ENCODE measurements at places on chromosomes 6 and 20. TPM values are rescaled to one million over a fixed set of nuclear protein-coding genes. Genes with fewer than 3 reads are reported as not detected.

DNA sequence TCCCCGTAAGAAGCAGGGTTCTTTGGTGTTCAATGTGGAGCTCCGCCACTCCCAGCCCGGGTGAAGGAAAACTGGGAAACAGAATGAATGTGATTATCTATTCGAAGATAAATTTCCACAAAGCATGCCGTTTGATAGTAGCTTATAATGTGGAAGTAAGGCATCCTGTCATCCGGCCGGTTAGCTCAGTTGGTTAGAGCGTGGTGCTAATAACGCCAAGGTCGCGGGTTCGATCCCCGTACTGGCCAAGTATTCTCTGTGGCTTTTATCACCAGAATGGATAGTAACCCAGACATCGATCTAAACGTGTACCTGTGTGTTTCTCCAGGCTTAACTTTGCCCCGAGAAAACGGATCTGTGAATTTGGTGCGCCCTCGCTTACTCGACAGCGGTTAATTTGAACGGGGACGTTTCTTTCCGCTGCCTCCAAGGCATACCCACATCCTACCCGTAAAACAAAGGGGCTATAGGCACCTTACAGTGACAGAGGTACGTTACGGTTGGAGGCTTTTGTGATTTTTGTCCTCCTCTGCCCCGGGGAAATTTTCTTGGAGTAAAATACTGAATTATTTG, 215.2 kb upstream of the ZNF184 start:
- peak overlapping the region; percentile 88 for H3K4me3 ChIP-seq
- H3K36me3 ChIP-seq, result no peaks in the 10 kb centered on the region
- no peak overlapping the region for H3K27ac ChIP-seq
- DNase-seq, result peak; percentile 90

GRCh38 chr6:100465701-100466409, 1.1 kb upstream of the SIM1 start:
- H3K4me1 ChIP-seq, result peaks cover 5% of the 10 kb centered on the region
- no peaks in the 10 kb centered on the region for H3K36me3 ChIP-seq
- peaks cover 94% of the 10 kb centered on the region for H3K27me3 ChIP-seq
- no peak overlapping the region for H3K27ac ChIP-seq
- no peak for DNase-seq

Gene CYP24A1
- total RNA-seq, result not detected

- no peak overlapping the region for H3K4me3 ChIP-seq
- H3K27me3 ChIP-seq, result no peaks in the 10 kb centered on the region
- H3K36me3 ChIP-seq, result no peaks in the 10 kb centered on the region
- no peak for DNase-seq
- no peaks in the 10 kb centered on the region for H3K4me1 ChIP-seq
Measured at GRCh38 chr6:112298021-112298745, 43.8 kb upstream of the LAMA4 start.

GRCh38 chr6:53702316-53702715, 36.8 kb upstream of the KLHL31 start:
- no peaks in the 10 kb centered on the region for H3K4me1 ChIP-seq
- no peak for DNase-seq
- no peaks in the 10 kb centered on the region for H3K36me3 ChIP-seq
- H3K4me3 ChIP-seq, result no peak overlapping the region
- H3K27me3 ChIP-seq, result no peaks in the 10 kb centered on the region

Gene TMEM74B
- 4.9 TPM for total RNA-seq

Gene MDFI
- total RNA-seq, result 40.9 TPM

GRCh38 chr6:15504581-15505350, 158.1 kb downstream of the DTNBP1 start:
- H3K36me3 ChIP-seq, result peaks cover 97% of the 10 kb centered on the region
- no peak overlapping the region for H3K4me3 ChIP-seq
- H3K27me3 ChIP-seq, result no peaks in the 10 kb centered on the region

- DNase-seq, result no peak
- no peaks in the 10 kb centered on the region for H3K27me3 ChIP-seq
- no peak overlapping the region for H3K27ac ChIP-seq
- H3K4me1 ChIP-seq, result peaks cover 7% of the 10 kb centered on the region
- peak overlapping the region; percentile 80 for H3K4me3 ChIP-seq
Measured at GRCh38 chr6:159971341-159972178, 2.7 kb downstream of the IGF2R start.

DNA sequence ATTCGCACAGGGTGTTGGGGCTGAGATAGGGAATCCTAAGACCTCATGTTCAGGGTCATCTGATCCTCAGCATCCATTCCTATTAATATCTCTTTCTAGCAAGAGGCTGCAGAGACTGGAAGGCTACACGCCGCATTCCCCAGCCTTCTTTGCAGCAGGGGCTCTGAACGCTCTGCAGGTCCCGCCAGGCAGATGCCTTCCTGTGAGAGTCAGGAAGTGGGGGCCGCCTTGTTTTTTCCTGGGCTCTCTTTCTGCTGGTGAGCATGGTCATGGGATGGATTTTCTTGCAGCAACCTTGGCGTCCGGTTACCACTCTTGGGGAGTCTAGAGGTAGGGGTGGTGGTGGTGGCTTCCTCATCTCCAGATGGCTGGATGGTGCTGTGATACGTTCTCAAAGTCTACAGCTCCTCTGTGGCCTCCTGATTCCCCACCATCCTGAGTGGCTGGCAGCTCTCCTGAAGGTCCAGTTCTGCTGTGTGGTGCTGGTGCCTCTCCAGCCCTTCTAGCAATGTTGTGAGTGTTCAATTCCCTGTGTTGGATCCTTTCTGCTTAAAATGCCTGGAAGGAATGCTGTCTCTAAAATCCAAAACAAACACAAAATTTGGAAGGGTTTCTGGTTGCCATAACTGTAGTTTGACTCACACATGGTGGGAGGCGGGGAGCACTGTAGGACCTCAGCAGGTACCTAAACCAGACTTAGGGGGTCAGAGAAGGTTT, 111.9 kb downstream of the CEBPB start:
- H3K36me3 ChIP-seq, result no peaks in the 10 kb centered on the region
- peaks cover 5% of the 10 kb centered on the region for H3K4me1 ChIP-seq
- H3K27ac ChIP-seq, result no peak overlapping the region
- no peak for DNase-seq

DNA sequence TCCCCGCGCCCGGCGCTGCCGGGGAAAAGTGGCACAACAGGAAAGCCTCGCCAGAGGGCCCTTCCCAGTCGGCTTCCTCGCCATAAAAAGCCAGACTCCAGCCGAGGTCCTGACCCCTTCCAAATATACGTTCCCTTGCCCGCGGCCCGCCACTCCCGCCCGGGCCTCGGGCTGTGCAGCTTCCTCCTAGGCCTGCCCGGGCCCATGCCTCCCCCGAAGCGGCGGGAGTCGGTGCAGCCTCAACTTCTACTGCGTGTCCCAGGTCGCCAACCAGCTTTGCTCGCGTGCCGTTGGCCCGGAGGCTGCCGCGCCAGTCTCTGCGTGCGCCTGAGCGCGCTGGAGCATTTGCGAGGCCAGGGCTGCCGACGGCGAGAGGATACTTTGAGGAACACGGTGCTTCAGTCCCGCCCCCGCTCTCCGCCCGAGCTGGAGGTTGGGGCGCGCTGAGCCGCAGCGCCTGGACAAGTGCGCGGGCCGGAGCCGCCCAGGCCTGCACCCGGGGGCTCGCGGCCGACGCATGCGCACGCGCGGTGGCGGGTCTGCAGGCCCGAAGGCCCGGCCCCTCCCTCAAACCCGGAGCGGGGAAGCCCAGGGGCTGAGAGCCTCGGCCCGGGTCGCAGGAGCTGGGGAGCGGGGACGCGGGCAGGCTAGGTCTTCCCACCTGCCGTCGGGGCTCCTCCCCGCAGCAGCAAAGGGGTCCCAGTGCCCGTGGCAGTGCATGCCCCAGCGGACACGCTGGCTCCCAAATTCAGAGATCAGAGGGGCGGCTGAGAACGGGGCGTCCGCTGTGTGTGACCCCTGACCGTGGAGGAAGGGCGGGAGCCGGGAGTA, 10.2 kb downstream of the FOXC1 start:
- peak; percentile 75 for DNase-seq
- H3K4me3 ChIP-seq, result peak overlapping the region; percentile 32
- peaks cover 100% of the 10 kb centered on the region for H3K27me3 ChIP-seq
- H3K4me1 ChIP-seq, result no peaks in the 10 kb centered on the region
- no peak overlapping the region for H3K27ac ChIP-seq

DNA sequence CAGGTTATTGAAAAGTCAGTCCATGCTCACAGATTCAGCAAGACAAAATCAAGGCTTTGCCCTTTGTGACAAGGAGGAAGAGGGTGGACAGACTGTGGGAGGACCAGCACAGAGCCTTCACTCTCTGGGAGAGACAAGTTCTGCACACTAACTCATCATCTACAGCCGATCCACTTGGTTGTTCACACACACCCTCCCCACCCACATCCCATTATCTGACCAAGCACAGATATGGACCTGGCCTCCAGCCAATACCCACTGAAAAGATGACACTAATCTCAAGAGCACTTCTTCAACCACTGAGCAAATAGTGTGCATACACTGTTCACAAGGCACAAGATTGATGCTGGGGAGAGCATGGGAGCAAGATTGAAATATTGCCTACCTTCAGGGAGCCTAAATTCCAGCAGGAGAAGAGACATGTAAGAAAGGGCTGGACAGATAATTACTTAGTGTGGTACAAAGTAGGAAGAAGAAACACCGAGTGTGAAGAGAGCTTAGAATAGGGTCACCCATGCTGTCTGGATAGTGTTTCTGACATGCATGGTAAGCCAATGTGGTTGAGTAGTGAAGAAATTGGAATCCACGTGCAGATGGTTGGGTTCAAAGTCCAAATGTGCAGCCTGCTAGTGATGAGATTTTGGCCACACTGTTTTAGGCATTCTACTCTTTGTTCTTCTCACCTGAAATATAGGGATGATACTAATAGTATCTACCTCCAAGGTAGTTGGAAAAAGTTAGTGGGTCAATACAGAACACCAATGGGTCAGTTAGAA, 21.7 kb upstream of the IL17A start:
- no peaks in the 10 kb centered on the region for H3K4me1 ChIP-seq
- no peaks in the 10 kb centered on the region for H3K27me3 ChIP-seq
- DNase-seq, result no peak
- H3K4me3 ChIP-seq, result no peak overlapping the region
- no peak overlapping the region for H3K27ac ChIP-seq

DNA sequence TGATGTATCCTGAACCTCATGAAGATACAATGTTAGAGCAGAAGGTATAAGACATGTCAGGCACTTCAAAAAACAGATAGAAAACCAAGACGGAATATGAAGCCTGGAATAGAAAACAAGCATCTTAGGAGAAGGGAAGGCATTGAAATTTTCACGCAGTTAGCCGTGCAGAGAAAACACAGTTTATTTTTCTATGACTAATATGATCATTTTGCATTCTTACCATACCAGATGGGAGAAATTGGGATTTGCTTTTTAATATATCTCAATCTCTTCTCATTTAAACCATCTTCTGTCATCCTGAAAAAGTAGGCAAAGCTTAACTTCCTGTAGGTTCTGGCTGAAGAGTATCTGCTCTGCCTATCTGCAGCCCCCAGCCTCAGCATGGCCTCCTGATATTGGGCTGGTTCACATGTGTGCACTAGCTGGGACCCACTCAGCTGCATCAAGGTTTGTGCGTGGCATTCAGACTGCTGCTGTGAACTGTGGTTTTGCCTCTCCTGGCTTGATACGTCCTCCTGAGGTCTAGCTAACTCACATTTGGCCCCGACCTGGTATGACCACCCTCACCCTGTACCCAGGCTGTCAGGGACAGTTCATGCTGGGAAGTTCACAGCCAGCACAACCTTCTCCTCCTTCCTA, 392.5 kb upstream of the SASH1 start:
- no peak for DNase-seq
- H3K36me3 ChIP-seq, result peaks cover 12% of the 10 kb centered on the region
- H3K27ac ChIP-seq, result no peak overlapping the region
- no peaks in the 10 kb centered on the region for H3K27me3 ChIP-seq
- no peak overlapping the region for H3K4me3 ChIP-seq

Gene JPH2
- total RNA-seq, result 0.31 TPM

DNA sequence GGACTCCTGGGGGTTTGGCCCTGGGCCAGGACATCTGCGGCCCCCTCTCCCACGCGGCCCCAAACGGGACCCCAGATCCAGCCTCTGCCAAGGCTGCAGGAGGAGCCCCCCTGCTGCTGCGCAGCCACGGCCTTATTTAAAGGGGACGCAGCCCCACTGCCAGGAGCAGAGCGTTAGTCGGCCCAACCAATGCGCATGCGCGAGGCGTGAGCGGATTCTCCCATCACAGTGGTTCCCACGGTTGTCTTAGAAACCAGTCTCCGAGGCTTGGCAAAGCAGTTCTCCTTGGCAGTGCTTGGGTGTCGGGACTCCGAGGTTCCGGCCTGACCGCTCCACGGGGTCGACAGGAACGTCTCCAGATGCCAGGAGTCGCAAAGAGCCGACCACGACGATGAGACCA, 288.3 kb upstream of the ZNF337 start:
- H3K36me3 ChIP-seq, result no peaks in the 10 kb centered on the region
- H3K4me3 ChIP-seq, result no peak overlapping the region
- H3K27me3 ChIP-seq, result no peaks in the 10 kb centered on the region
- no peaks in the 10 kb centered on the region for H3K4me1 ChIP-seq
- DNase-seq, result no peak
- H3K27ac ChIP-seq, result no peak overlapping the region

DNA sequence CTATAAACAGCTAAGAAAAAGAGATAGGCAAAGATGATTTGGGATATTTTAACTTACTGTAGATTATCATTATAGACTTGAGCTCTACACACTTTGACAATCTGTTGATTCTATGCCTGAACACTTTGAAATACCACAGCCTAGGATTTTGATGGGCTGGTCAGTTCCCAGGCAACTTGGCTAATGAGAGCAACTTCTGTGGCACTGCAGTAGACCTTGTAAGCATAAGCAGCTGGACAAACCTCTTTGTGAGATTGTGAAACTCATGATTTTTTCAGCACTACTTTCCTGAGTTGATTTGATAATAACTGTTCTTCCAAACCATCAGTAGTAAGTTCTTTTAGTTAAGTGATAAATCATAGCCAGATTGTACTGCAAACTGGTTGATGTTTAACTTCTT, 27.1 kb upstream of the ELOVL5 start:
- H3K27ac ChIP-seq, result no peak overlapping the region
- no peaks in the 10 kb centered on the region for H3K36me3 ChIP-seq
- H3K27me3 ChIP-seq, result no peaks in the 10 kb centered on the region
- DNase-seq, result no peak
- no peak overlapping the region for H3K4me3 ChIP-seq
- no peaks in the 10 kb centered on the region for H3K4me1 ChIP-seq

Gene PANK2
- total RNA-seq, result 61.0 TPM

Gene EPB41L1
- total RNA-seq, result 31.1 TPM

DNA sequence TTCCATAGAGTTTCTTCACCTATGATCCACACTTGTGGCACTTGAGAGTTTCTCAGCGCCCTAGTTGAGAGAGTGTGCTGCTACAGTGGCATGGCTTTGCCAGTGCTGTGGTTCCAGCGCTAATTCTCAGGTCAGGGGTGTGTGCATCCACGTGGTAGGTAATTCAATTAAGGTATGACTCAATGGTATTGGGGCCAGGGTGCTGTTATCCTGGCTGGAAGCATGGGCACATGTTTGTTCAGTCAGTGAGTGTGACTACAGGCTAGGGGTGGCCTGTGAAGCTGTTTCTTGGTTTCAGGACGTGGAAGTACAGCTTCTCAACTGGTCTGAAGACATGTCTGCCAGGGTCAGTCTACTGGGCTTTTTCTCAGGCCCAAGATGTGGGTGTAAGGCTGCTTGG, 3.0 kb upstream of the SEMG2 start:
- H3K27ac ChIP-seq, result no peak overlapping the region
- H3K36me3 ChIP-seq, result no peaks in the 10 kb centered on the region
- H3K4me3 ChIP-seq, result no peak overlapping the region
- no peaks in the 10 kb centered on the region for H3K4me1 ChIP-seq
- H3K27me3 ChIP-seq, result no peaks in the 10 kb centered on the region

Gene MAP1LC3A
- total RNA-seq, result 25.9 TPM

Gene SLC32A1
- 0.24 TPM for total RNA-seq

Gene HLA-DOA
- total RNA-seq, result 15.6 TPM

Data from H9 (cell line).